ENCODE measurements at places on chromosomes 3 and 15.

DNA sequence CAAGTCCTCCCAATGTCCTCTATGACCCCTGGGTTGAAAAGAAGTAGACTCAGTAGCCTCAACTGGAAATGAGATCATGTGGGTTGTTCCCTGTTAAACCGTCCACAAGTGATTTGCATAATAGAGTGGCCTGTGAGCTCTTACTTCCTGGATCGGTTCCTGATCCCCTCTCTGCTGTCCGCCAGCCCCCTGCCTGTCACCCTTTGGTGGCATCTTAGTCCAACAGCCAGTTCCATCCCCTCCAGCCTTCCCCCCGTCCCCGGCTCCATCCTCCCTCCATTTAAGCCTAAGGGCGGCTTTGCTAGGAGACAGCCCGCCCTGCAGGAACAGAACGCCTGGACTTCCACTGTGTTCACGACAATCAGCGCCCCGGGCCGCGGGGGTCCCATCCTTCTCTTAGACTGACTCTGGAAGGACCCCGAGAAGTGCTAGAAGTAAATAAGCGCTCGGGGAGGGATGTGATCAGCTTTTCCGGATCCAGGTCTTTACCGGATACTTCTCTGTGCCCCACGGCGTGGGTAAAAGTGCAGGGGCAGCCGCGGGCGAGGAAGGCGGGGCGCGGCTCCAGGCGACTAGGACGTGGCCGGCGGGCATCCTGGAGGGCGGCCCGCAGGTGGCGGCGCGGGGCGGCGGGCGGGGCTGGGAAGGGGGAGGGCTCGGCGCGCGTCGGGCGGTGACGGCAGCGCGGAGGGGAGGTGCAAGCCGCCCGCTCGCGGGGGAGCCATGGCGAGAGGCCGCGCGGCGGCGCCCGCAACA, 51.2 kb upstream of the ULK4 start:
- peak; percentile 65 for DNase-seq

DNA sequence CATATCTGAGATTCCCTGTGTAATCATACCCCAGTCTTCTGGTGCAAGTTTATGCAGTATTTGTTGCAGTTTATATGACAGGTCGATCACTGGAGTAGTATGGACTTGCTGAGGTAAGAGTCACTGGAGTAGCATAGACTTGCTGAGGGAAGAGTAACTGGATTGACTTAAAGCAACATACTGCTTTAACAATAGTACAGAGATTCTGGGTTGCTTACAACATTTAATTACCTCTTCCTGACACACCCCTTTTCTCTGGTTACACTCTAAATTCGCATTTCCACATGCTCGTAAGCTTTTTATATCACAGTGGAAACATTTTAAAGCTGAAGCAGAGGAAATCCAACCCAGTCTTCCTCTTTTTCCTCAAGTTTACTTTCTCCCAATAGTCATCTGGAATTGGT, 11.8 kb downstream of the AAGAB start:
- DNase-seq, result peak; percentile 8

DNA sequence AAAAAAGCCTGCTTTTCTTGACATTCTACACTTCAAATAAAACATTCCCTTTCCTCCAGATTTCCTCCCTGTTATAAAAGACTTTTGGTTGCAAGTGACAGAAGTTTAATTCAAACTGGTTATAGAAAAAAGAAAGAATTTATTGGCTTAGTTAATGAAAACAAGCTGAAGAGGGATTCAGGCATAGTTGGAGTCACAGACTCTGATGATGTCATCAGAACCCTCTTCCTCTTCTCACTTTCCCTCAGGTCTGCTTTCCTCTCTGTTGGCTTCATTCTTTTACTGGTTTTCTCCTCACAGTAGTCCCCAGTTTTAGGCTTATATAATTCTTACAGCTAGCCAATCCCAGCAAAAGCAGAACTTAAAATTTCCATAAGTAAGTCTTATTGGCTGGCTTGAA, 32.0 kb upstream of the MBNL1 start:
- DNase-seq, result no peak

DNA sequence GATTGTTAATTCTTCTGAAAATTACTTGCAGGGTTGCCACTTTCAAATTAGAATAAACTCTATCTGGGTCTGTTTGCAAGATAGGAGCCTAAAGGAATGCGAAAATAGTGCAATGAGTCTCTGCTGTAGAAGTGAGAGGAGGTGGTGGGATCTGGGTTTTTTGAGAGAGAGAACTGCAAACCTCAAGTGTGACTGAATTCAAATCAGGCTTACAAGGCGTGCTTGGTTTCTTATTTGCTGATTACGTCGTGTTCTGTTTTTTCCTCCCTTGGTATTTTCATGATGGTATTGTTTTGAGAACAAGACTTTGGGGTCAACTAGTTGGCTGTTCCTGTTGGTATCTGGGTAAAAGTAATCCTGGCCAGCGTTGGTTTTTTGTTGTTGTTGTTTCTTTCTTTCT, 490.9 kb upstream of the CFAP20DC start:
- no peak for DNase-seq

DNA sequence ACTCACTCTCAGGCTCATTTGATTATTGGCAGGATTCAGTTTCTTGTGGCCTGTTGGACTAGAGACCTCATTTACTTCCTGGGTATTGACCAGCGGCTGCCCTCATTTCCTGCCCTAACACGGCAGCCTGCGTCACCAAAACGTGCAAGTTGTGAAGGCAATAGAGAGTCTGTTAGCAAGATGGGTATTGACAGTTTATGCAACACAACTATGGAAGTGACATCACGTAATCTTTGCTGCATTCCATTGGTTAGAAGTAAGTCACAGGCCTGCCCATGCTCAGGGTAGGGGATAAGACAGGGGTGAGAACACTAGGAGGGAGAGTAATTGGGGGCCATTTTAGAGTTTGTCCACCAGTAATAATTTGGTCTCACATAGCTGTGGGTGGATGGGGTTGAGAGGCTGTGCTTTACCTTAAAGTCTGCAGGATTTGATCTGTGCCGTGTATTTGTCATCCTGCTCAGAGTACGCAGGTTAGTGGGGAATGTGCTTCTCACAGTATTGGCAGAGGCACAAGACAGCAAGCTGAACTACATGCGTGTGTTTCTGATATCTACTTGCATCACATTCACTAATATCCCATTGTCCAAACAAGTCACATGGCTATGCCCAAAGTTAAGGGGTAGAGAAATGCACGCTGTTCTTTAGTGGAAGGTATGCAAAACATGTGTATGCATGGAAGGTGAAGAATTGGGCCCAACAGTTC, 83.3 kb downstream of the EDEM1 start:
- DNase-seq, result no peak

DNA sequence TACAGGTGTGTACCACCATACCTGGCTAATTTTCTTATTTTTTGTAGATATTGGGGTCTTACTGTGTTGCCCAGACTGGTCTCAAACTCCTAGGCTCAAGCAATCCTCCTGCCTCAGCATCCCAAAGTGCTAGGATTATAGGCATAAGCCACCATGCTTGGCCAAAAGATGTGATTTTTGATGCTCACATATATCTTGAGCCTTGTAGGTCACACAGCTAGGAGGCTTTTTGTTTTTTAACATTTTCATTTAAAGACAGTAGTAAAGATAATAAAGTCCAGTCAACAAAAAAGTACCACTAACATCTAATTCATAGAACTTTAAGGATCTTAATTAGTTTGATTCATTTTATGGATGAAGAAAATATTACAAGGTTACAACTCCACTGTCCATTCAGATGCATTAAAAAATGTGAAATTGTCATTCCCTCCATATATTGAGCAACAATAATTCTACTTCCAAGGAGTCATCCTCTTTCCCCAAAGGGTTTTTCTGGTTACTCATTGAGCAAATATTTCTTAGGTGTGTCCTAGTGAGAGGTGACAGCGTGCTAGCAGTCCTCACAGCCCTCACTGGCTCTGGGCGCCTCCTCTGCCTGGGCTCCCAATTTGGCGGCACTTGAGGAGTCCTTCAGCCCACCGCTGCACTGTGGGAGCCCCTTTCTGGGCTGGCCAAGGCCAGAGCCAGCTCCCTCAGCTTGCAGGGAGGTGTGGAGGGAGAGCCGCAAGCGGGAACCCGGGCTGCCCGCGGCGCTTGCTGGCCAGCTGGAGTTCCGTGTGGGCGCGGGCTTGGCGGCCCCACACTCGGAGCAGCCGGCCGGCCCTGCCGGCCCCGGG, 8.3 kb upstream of the TASOR start:
- peak; percentile 86 for DNase-seq

GRCh38 chr3:29977360-29977759, 629.0 kb upstream of the TGFBR2 start:
- DNase-seq, result no peak

DNA sequence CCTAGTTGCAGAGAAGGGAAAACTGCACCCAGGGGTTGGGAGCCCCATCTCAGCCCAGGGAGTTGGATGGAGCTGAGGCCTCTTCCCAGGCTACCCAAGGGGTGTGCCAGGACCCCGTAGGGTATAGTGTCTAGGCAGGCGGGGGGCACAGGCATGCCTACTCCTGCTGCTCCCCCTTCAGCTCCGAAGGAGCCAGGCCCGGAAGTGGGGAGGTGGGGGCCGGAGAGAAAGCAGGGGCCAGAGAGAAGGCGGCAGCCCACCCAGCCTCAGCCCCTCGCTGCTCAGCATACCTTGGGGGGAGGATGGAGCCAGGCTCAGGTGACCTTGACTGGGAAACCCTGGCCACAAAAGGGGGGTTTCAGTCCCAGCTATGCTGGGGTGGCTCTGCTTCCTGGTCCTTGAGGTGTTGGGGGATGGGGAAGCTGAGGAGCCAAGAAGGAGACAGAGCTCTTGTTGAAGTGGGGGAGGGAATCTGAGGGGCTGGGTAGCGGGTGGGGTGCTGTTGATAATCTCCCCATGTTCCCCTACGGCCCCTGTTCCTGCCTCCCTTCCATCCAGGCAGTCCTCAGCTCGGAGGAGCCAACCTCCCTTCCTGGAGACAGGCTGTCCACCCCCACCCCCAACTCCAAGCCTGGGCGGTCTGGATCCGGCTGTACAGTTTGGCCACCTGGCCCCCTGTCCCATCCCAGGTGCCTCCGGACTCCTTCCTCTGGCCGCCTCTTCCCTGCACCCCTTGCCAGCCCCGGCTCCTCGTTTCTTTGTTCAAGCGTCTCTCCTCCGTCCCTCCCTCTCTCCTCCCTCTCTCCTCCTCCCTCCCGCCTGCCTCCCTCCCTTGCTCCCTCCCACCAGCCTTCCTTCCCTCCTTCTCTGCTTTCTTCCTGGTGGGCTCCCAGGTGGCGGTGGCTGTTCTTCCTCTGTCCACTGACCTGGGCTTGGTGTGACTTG, 1.7 kb downstream of the SEMA3F start:
- DNase-seq, result peak; percentile 65

- no peak for DNase-seq
Observed at GRCh38 chr3:108879915-108880314, 57.3 kb downstream of the TRAT1 start.

DNA sequence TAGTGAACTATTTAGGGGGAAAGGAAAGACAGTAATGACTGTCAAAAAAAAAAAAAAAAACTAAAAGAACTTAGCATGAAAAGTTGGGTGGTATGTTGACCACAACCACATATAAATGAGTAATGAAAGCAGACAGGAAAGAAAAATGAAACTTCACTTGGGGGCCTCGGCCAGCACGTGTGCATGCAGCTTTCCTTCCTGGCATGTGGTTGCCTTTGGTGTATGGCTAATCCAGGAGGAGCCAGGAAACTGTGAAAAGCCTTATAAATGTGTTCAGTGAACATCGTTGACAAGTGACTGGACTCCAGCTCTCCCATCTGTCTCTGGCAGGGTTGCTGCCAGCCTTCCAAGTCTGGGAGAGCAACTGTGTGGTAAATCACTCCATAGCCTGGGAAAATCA, 195.1 kb downstream of the DTWD1 start:
- peak; percentile 19 for DNase-seq

DNA sequence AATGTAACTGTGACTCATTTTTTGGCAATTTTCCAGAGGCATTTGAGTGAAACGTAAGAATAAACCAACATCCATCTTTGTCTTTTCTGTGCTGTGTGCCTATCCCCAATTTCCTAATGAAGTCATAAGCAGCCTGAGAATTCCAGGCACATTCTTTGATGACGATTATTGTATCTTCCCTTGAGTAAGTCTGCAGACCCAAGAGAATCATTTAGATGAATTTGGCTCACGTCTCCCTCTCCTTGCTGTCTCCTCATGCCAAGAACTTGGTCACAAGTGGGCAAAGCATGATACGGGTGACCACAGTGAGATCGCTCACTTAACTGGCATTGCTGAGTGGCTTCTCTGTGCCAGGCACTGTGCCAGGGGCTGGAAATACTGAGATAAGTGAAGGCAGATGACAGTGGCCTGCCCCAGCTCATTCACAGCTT, 384.5 kb upstream of the IL12A start:
- no peak for DNase-seq

GRCh38 chr3:43953814-43954692, 263.3 kb downstream of the ABHD5 start:
- no peak for DNase-seq

- no peak for DNase-seq
Observed at GRCh38 chr15:31032961-31033371, 41.5 kb upstream of the MTMR10 start.

- no peak for DNase-seq
Observed at GRCh38 chr3:137035631-137036030, 77.8 kb downstream of the IL20RB start.

- DNase-seq, result no peak
Observed at GRCh38 chr15:101428758-101429157, 60.7 kb downstream of the PCSK6 start.

GRCh38 chr15:50908209-50909009, at the start of gene AP4E1:
TSS of gene AP4E1 (plus strand) at chr15:50908683. CDS start at chr15:50908779, 96 bp downstream.
- DNase-seq, result peak; percentile 90

GRCh38 chr15:40940296-40940801, 11.2 kb downstream of the DLL4 start:
- DNase-seq, result no peak

DNA sequence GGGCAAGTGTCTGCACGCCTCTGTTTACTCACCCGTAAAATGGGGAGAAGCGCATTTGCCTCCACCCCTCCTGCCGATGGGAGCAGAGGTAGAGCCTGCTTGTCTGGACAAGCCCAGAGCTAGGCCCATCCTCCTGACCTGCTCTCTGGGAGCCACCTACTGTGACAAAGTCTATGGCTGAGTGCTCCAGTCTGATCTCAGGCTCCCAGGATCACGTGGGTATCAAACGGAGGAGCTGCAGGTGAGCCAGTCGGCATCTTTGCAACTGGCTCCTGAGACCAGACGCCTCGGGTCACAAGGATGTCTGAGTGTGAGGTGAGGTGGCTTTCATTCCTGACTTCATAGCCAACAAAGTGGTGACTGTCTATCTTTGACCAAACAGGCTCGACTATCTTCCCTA, 2.1 kb upstream of the ALDH1A3 start:
- DNase-seq, result peak; percentile 63

GRCh38 chr15:39554746-39555387, 26.0 kb upstream of the THBS1 start:
- DNase-seq, result no peak

- DNase-seq, result peak; percentile 60
Observed at GRCh38 chr3:120182613-120183511, 88.6 kb upstream of the GSK3B start.

DNA sequence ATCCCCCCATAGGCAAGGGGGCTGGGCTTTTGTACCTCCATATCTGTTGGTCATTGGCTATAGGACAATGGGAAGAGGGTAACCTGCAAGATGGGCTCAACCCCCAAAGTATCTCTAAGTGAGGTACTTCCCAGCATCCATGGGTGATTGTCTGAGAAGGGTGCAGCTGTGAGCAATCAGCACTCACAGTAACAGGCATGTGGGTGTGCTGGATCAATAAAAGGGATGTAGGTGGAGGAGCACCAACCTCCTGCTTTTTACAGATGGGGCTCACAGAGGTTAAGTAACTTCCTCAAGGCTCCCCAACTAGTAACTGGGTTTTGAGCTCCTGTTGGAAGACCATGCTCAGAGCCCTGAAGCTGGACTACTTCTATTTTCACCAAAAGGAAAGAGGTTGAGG, 26.4 kb upstream of the FAM107A start:
- no peak for DNase-seq
